ENCODE measurements at places on chromosomes 13 and 19.
A peak's percentile ranks its signal among the peaks of the same experiment; 100 is the strongest.

GRCh38 chr13:26529441-26529840, 28.0 kb upstream of the WASF3 start:
- peak; percentile 5 for DNase-seq

DNA sequence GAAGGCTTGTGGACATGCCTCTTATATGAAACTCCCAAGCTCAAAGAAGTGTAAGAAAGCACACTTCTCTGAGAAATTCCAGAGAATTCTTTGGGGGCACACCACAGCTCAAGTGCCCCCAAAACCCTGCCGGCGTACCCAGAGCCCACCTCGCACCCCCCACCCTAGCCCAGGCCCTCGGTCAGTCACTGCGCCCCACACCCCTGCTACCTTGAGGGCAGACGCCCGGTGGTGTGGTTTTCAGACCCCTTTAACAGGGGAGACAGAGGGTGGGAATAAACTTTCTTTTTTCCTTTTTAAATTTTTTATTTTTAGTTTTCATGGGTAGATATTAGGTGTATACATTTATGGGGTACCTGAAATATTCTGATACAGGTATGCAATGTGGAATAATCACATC, 29.5 kb downstream of the PEPD start:
- DNase-seq, result no peak

GRCh38 chr19:27759896-27760295, 1453.1 kb downstream of the UQCRFS1 start:
- no peak for DNase-seq

DNA sequence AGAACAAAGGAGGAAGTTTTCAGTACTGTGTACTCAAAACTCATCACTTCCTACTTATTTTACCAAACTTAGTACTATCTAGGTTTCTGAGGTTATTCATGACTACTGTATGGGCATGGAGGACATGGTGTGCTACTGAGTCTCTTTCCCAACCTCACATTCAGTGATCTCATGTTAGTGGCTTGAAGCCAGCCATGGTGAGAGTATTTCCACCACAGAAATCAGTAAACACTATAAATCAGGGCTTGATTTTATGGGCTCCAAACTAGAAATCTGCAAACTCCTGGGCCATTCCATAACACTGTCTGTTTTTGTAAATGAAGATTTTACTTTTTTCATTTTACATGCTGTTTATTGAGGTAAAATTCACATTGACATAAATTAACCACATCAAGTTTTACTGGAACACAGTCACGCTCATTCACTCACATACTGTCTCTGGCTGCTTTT, 19.7 kb downstream of the MED26 start:
- DNase-seq, result no peak

DNA sequence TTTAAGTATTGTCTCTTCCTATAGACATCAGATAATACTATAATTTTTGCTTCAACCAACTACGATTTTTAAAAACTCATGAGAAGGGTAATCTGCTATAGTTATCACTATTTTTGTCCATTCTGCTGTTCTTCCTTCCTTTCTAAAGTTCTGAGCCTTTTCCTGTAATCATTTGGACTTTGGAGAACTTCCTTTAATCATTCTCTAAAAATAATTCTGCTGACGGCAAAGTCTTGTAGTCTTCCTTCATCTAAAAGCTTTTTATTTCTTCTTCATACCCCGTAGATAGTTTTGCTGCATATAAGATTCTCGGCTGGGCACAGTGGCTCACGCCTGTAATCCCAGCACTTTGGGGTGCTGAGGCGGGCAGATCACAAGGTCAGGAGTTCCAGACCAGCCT, 5.1 kb upstream of the FCGBP start:
- DNase-seq, result no peak

DNA sequence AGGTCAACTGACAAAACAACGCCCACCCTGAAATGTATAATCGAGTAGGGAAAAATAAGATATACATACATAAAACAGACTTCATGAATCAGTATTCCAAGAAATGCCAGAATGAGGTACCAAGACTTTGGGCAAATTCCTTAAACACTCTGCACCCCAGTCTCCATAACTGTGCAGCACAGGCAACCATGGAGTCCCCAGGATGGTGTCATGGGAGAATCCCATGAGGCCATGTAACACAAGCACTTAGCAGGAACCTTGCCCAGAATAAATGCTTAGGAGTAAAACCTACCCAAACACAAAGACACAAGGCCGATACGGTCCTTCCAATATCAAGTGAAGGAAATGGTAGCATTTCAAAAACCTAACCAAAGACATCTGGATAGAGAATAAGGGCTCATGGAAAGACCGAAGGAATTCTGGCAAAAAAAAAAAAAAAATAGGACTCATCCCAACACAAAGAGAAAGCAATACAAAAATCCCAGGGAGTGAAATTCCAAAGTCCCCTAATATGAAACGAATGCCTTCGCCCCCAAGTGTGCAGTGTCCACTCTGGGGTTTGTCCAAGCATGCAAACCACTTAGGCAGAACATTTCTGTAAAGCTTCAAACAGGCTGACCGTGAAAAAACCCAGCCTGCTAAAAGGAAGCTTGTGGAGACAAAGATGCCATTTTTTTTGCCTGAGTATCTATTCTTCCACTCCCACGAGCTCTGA, 11.1 kb downstream of the ZC3H4 start:
- DNase-seq, result no peak

DNA sequence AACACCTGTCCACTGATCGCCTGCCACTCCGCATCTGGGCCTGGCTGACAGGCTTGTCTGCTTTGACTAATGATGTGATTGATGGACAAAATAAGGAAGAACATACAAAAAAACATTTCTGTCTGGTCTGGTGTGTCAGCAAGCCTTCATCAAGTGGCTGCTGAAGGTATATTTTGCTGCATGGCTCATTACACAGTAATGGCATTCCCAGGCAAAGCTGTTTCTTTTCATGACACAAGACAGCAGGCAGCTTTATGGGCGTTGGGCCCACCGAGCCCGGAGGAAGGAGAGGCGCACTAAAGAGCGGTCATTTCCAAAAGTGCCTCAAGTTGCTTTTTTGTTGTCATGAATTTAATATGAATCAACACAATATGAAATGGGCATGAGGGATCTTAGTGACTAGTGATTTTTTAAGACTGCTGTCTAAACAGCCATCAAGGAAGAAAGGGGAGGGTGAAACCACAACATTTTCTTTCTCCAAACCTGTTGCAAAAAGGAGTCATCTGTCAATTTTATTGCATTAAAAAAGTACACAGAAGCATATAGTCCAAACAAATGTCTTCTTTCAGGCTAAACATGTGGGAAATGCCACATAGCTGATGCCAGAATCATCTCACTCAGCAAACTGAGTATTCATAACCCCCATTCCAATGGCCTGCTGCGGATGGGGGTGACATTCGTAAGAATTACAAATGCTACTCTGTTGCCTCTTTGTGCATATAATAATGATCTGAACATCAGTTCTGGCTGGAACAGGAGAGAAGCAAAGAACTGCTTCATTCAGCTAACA, 476.6 kb downstream of the ZNF536 start:
- no peak for DNase-seq

- DNase-seq, result no peak
These were observed 22.2 kb upstream of the KPNA3 start for GRCh38 chr13:49814551-49815270.

GRCh38 chr13:25281935-25282332, 5.4 kb downstream of the MTMR6 start:
- no peak for DNase-seq

GRCh38 chr13:52961987-52962386, 66.6 kb upstream of the OLFM4 start:
- DNase-seq, result no peak

- no peak for DNase-seq
These were observed 378 bp downstream of the TLE6 start for GRCh38 chr19:2977746-2978138.

DNA sequence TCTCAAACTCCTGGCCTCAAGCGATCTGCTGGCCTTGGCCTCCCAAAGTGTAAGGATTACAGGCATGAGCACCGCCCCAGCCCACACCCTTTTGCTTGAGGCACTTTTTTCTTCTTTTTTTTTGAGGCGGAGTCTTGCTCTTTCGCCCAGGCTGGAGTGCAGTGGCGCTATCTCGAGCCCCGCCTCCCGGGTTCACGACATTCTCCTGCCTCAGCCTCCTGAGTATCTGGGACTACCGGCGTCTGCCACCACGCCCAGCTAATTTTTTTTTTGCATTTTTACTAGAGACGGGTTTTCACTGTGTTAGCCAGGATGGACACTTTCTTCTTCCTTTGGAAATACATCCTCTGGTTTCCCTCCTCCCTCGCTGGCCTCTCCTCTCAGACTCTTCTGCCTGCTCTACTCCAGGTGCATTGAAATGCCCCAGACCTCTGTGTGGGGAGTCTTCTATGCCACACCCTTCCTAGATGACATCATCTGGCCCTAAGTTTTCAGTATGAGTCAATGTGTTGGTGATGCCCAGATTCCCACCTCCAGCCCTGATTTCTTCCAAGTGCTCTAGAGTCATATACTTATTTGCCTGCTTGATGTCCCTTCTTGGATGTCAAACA, 20.7 kb upstream of the TPT1 start:
- peak; percentile 55 for DNase-seq

DNA sequence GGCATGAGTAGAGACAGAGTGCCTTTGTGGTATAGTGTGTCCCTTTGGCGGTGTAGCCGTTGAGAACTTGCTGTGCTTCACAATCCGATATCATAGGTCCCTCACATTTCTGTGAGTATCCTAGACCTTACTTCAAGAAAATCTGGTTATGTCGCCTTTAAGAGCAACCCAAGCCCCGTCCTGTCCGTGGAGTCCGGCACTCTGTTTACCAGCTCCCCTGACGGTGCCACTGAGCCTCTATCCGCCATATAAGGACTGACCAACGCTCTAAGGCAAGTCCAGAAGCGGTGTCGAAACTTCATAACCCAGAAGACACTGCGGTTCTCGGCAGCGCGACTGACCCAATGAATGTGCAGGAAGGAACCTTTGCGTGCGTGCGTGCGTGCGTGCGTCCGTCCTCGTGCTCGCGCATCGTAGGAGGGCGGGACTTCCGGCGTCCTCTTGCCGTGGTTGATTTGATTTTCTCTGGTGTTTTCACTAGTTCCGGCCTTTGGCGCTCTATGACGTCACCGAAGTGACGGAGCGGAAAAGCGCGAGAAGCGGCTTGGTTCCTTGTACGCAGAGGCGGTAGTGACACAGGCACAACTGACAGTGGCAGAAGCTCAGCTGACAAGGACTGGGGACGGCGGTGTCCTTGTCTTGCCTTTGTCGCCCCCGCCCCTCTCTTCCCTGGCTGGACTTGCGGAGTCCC, at the start of the genes TRAPPC2B and ZNF547:
Gene TRAPPC2B, plus strand, starts transcription at position 555 of the 691 bp plus-strand sequence. CDS start 1,283 bp downstream, outside the sequence.
Gene ZNF547, plus strand, starts transcription at position 555 of the 691 bp plus-strand sequence. CDS start 5,005 bp downstream, outside the sequence.
- peak; percentile 97 for DNase-seq

DNA sequence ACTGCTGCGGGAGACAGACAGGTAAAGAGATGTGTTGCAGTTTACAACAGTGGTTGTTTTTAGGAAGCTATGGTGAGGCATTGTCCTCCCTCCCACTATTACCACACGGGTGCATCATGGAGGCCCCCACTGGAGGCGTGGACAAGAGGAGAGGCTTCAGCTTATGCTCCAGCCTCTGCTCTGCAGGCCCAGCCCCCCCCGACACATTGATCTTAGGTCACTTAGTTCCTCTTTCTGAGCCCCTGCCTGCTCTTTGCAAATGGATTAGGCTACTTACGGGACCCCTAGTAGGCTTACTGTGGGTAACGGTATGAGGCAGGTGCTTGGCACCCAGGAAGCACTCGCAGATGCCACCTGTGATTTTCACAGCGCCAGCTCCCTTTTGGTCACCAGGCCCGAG, 123.9 kb downstream of the SLC7A1 start:
- no peak for DNase-seq

DNA sequence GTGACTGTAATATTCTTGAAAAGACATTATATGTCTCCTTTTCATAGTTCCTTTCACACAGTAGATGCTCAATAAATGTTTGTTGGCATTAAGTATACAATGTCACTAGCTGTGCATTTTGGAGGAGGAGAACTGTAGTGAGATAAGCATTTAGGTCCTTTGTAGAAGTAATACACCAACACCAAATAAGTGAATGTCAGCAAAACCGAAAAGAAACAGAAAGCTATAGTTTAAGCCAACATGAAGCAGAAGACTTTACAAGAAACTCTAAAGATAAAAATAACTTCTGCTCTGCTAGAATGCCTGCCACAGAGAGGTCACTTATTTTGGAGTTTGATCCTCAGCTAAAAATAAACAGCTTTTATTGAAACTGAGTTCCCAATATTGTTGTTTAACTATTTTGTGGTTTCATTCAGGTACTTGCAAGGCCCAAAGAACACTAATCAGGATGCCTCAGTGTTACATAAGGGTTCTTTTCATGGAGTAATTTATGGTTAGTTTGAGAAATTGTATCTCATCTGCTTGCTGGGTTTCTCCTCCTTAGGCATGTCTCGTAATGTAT, 86.2 kb downstream of the STARD13 start:
- no peak for DNase-seq

- no peak for DNase-seq
These were observed at the start of gene KLK7 for GRCh38 chr19:50983625-50984292. Gene KLK7, minus strand, starts transcription at chr19:50983917. Its CDS starts 1,518 bp downstream, at chr19:50982399.

GRCh38 chr13:19927117-19927748, 31.3 kb upstream of the ZMYM2 start:
- no peak for DNase-seq

DNA sequence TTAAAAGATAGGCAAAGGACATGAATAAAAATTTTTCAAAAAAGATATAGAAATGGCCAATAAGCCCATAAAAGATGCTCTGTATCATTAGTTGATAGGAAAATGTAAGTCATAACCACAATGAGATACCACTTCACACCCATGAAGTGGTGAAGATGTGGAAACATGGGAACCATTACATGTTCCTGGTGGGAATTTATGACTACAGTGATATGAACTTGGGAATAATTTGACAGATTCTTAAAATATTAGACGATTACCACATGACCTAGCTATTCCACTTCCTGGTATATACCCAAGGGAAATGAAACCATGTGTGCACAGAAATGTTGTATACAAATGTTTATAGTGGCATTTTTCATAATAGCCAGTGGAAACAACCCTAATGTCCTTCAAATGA, 232.2 kb downstream of the GGACT start:
- no peak for DNase-seq

GRCh38 chr19:1118999-1119398, 15.2 kb downstream of the GPX4 start:
- no peak for DNase-seq
